ENCODE measurements at places on chromosomes 16 and 17.

DNA sequence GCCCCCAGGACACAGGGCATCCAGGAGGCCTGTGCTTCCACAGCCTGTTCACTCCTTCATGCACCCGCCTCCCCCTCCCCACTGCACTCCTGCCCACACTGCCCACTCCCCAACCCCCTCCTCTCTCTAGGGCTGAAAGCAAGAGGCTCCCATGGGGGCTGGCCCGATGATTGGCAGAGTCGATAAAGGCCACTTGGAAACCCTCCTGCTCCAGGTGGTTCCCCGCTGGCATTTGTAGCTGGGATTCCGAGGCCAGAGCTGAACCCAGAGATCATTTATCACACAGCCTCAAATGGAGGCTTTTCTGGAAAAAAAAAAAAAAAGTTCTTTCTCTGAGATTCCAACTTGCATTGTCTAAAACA lies 74.1 kb downstream of the SREBF1 start:
- DNase-seq: no peak

- DNase-seq: no peak
Measured at GRCh38 chr17:6507535-6507934, 48.8 kb downstream of the PITPNM3 start.

DNA sequence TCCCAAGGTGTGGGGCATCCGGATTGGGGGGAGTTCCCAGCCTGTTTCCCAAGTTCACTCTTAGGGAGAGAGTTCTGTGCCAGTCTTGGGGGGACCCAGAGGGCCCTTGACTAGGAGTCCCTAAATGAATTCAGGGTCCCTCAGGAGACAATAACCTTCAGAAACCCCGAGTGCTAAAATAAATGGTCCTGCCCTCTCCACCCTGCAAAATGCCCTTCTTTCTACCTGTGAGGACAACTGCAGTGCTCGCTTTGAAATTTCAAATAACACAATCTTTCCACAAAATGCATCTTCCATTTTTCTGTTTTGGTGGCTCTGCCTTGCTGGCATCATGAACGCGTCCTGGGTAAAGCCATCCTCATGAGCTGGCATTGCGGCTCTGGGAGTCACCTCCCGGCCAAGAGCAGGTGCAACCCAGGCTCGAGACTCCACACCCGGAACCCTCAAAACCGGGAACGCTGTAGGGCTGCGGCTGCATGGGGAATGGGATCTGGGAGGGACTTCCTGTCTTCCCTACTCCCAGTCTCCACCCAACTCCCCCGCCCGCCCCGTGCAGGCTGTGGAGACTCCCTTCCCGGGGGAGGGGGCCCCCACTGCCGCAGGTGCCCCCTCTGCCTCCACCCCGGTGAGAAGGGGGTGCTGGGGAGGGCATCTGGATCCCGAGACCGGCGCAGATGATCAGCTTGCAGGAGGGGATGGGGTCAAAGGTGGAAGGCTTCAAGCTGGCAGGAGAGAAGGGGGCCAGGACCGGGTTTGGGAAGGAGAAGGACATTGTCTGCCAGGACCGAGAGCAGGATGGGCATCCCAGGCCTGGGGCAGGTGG lies at the start of gene ZNF205:
Gene ZNF205 (plus strand): TSS at position 529 of the 823 bp plus-strand sequence. CDS start 845 bp downstream, outside the sequence.
- DNase-seq: no peak

GRCh38 chr16:57051696-57052228 lies 40.6 kb upstream of the CPNE2 start:
- no peak for DNase-seq

- no peak for DNase-seq
Measured at GRCh38 chr16:52539191-52539590, 7.8 kb downstream of the TOX3 start.

DNA sequence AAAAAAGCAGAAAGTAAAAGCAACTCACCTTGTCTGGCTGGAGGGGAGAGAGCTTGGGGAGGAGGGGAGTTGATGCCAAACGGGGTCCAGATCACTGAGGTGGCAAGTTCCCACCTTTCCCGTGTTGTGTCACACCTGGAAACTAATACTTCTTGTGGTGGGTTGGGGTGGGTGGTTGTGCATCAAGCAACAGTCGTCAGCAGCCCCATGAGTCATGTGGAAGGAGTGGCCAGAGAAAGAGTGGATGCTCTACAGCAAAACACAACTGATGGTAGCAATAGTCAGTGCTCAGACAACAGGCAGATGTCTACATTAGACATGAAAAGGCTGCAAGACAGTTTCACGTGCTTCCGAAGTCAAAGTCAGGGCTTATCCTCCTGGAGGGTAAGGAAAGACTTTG lies 35.4 kb downstream of the ARSG start:
- DNase-seq: no peak

DNA sequence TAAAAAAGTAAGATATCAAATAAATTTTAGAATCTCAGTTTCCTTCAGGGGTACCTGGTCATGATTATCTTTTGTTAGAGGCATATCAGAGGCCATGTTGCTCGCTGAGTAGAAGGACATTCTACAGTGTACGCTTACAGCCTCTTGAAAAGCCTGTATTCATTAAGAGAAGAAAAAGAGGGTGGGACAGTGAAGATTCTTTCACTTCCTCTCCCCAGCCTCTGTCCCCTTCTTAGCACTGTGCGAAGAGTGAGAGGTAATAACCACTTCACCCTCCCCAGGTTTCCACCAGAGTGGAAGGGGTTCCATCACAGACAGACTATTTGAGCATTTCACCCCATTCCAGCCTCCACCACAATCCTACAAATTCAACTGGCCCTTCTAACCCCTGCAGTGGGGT lies 4.8 kb upstream of the LPO start:
- no peak for DNase-seq

DNA sequence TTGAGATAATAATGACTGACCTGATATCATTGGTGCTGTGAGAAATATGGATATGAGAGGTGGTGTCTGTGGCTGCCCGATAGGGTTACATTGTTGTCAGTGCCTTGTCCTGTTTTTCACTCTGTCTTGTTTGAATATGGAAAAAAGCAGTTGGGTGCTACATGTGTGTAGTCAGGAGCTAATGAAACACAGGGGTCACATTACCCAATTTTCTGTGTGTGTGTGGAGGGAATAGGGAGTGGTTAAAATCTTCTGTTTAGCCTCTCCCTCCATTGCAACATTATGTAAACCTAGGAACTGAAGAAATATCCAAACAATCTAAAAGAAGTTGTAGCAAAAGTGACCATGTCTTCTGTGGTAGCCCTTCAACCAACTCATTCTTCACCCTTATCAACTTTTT lies 527.7 kb upstream of the SOX9 start:
- DNase-seq: no peak

- no peak for DNase-seq
Measured at GRCh38 chr17:58403311-58403710, 14.0 kb downstream of the RNF43 start.

- no peak for DNase-seq
Measured at GRCh38 chr17:55852734-55853133, 101.9 kb downstream of the PCTP start.

- DNase-seq: no peak
Measured at GRCh38 chr17:64385187-64386083, 5.2 kb downstream of the PECAM1 start.

GRCh38 chr16:4184038-4184702 lies 57.7 kb downstream of the SRL start:
- no peak for DNase-seq

DNA sequence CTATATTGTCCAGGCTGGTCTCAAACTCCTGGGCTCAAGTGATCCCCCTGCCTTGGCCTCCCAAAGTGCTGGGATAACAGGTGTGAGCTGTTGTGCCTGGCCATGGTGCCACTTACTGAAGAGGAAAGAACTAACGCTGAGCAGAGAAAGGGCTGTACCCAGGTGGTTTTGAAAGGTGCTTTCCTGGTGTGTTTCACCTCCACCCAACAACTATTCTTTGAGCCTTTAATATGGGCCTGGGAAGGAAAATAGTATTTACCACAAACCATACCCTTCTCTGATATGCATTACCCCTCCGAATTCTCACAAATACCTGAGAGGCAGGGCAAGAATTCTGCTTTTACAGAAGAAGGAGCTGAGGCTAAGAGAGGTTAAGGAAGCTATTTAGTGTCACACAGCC lies 24.8 kb downstream of the KPNA2 start:
- no peak for DNase-seq

DNA sequence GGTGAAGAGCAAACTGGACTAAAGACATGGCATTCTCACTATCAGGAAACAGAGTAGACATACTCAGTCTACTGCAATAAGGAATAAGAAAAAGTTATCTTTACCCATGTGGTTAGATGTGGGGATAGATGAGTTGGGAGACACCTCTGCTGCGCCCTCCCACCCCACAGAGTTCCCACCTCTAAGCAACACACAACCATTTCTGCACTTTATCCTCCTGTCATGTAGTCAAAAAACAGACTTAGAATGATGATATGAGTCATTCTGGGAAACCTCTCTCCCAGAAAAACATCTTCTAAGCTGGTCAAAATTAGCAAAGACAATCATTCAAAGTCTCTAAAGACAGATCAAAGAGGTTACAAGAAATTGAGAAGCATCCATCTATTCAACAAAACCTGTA lies 94.9 kb downstream of the CACNG1 start:
- DNase-seq: no peak

GRCh38 chr16:89409161-89409711 lies 81.1 kb downstream of the ANKRD11 start:
- DNase-seq: no peak

- DNase-seq: no peak
Measured at GRCh38 chr16:67235816-67236562, 9.1 kb downstream of the TMEM208 start.

GRCh38 chr16:15708096-15708495 lies 58.1 kb downstream of the NDE1 start:
- DNase-seq: no peak

DNA sequence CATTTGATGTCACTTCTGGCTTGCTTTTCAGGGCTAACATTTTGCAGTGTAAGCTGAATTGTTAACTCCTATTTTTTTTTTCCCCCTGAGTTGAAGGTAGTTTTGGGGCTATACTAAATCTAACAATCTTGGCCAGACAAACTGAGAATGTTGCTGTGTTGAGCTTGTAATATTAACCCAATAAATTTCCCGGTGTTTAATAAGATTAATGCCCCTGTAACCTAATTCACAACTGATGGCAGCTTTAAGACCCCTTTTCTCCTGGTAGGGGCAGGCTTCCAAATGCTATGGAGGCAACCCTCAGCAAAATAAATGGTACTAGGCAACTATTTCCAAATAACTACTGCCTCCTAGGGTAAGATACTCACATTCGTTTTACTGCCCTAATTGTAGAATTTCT lies 549.6 kb upstream of the KIF2B start:
- no peak for DNase-seq

DNA sequence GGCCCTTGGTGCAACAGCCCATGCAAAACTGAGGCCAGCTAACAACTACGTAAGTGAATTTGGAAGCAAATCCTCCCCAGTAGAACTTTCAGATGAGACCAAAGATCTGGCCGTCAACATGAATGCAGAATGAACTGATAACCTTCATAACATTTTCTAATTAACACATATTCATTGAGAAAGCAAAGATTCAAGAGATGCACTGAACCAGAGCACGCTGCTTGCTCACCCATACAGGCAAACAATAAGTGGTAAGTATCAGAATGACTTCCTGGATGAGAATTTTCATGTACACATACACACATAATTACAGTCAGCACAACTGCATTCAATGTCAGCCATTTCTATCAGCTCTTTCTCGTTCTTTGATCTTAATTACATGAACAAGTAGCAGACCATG lies 30.6 kb downstream of the XYLT1 start:
- no peak for DNase-seq

- DNase-seq: no peak
Measured at GRCh38 chr17:61335845-61336655, 63.6 kb upstream of the TBX2 start.

DNA sequence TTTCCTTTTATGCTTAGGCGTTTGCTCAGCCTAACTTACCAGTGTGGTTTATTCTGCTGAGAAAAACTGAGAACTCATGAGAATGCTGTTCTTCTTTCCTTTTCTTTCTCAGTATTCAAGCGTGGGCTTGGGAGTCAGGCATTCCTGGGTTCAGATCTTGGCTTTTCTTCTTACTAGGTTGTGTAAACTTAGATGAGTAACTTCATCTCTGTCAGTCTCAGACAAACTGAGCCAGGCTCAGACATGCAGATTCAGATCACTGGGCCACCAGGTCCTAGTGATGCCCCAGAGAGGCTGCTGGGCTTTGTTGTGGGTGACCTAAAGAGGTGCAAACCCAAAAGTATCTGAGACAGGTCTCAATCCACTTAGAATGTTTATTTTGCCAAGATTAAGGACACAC lies 95.8 kb upstream of the MPHOSPH6 start:
- no peak for DNase-seq

GRCh38 chr17:14553847-14554246 lies 253.0 kb downstream of the HS3ST3B1 start:
- no peak for DNase-seq

DNA sequence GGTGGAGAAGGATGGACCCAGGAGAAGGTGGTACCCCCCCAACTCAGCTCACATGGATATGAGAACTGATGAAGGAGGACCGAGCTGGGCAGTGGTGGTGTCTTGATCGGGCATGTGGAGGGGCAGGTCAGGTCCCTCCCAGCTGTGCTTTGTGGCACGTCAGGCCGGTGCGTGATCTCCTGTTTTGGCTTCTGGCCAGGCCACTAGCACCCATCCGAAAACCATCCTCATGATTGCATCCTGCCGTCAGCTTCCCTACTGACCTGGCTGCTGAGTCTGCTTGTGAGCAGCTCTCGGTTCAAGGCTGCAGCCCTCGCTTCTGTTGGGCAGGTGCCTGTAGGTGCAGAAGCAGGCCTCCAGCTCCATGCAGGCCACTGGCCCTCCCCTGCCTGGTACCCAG lies 53.1 kb downstream of the PLD6 start:
- DNase-seq: no peak

- DNase-seq: no peak
Measured at GRCh38 chr17:43570518-43570928, 24.4 kb upstream of the ETV4 start.

- DNase-seq: no peak
Measured at GRCh38 chr17:58386708-58387107, 30.6 kb downstream of the RNF43 start.

GRCh38 chr17:3475251-3475685 lies 529 bp upstream of the ASPA start:
- DNase-seq: no peak

DNA sequence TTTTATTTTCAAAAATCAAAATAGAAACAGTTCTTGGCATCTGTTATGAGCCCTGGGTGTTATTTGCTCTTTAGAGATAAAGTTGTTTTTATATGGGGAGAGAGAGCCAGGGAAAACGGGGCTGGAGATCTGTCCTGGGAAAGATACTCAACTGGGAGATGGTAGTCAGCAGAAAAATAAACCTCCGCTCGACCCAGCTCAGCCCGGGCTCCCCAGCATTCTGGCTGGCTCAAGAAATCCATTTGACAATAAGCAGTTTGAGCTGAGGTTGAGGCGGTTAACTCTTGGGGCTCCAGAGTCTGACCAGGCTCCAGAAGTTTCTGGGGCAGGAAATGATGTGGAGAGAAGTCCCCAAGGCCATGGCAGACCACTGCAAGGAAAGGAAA lies 151.9 kb downstream of the IRX5 start:
- DNase-seq: no peak

GRCh38 chr16:13554005-13554404 lies 365.9 kb upstream of the ERCC4 start:
- no peak for DNase-seq
